OCI-LY7 (cell line): ENCODE measurements at places on chromosomes 2 and 18.

DNA sequence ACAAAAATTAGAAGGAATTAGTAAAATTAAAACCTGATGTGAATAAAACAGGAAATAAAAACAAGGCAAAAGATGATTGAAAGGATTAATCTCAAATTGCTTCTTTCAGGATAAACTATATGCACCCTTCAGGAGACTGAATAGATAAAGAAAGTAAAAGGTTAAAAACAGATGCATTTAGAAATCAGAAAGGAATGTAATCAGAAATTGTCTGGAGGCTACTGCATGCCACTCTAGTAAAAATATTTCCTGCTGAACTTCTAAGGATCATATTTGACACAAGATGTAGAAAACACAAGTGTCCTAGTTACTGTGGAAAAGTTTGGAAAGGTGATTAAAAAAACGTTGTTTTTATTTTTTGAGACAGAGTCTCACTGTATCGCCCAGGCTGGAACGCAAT lies 16.2 kb downstream of the CHCHD5 start:
- DNase-seq: no peak

GRCh38 chr18:80046961-80047541 lies 12.8 kb downstream of the RBFA start:
- no peak for DNase-seq

DNA sequence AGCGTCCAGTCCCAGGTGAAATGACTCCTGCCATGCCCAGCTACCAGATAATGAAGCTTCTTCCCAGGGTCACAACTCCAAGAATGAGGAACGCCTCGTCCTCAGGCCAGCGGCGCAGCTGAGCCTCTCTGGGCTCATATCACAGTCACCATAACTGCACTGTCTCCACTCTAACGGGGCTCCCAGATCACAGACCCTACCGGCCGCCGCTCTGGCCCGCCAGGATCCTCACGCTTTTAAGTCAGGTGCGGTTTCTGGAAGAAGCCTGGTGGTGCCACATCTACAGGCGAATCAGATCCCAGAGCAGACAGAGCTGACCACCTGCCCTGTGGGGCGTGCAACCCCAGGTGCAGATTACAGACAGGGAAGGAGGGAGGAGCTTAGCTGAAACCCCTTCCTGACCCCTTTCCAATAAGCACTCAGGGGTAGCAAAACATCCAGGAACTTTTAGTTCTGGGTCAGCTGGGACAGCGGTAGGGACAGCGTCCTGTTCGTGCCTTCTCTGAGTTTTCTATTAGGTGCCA lies 3.7 kb upstream of the ACKR3 start:
- peak; percentile 41 for DNase-seq

- DNase-seq: no peak
Measured at GRCh38 chr18:79578396-79579260, 101.0 kb upstream of the CTDP1 start.

- DNase-seq: peak; percentile 56
Measured at GRCh38 chr2:216109962-216110614, 940 bp downstream of the XRCC5 start.

- no peak for DNase-seq
Measured at GRCh38 chr2:157258520-157259326, 1.2 kb downstream of the GALNT5 start.

DNA sequence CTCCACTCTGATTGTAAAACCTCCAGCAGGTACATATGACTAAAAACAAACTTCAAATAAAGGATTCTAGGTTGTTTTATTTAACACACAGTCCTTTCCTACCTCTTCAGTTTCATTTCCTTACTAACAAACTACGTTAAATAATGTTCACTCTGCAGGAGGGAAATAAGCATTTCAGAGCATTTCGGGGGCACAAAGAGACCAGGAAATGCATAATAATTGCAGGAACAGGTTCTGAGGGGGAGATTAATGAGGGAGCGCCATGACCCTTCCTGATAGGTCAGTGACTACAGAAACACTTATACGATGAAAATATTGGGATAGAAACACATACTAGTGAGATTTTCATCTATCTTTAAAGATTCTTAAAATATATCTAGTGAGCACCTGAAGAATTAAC lies 416.6 kb downstream of the NRXN1 start:
- no peak for DNase-seq

DNA sequence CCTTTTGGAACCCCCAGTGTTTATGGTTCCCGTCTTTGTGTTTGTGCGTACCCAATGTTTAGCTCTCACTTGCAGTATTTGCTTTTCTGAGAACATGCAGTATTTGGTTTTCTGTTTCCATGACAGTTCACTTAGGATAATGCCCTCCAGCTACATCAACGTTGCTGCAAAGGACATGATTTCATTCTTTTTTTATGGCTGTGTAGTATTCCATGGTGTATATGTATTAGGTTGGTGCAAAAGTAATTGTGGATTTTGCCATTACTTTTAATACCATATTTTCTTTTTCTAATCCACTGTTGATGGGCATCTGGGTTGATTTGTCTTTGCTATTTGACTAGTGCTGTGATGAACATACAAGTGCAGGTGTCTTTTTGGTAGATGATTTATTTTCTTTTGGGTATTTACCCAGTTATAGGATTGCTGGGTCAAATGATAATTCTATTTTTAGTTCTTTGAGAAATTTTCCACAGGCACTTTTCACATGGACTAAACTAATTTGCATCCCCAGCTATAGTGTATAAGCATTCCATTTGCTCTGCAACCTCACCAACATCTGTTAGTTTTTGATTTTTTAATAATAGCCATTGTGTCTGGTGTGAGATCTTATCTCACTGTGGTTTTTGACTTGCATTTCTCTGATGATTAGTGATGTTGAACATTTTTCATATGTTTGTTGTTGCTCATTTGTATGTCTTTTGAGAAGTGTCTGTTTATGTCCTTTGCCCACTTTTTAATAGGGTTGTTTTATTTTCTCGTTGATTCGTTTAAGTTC lies 63.6 kb downstream of the CERS6 start:
- DNase-seq: no peak

DNA sequence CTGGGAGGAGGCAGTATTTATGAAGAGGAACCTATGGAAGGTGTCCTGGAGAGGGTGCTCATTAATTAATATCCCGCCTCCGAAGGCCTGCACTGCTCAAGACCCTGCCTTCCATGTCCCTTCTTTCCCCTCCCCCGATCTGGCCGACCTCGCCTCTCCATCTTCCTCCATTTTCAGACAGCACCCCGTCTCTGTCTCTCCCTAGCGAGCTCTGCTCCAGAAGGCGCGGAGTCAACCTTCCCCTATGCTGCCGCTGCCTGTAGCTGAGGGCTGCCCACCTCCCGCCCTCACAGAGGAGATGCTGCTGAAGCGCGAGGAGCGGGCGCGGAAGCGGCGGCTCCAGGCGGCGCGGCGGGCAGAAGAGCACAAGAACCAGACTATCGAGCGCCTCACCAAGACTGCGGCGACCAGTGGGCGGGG lies 1.1 kb upstream of the WBP1 start:
- no peak for DNase-seq

GRCh38 chr18:74479486-74480148 lies 16.5 kb upstream of the CNDP2 start:
- DNase-seq: no peak

DNA sequence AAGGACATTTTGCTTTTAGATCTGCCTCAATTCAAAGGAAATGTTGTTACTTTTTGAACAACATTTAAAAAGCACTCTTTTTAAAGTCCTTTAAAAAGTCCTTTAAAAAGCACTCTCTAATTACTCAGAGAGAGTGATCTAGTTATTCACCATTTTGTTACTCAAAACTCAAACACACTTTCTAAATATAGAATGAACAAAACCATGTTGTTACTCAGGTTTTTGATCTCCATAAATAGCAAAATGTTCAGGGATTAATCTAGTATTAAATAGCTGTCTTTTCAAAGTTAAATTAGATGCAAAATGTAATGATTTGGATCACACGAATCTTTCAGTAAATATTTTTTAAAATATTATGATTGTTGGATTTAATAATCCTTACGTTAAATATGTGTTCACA lies 143.5 kb upstream of the BOD1L2 start:
- DNase-seq: no peak

GRCh38 chr2:45283764-45284620 lies 274.7 kb upstream of the SIX2 start:
- no peak for DNase-seq

- DNase-seq: no peak
Measured at GRCh38 chr2:66455490-66455889, 20.6 kb downstream of the MEIS1 start.

- DNase-seq: no peak
Measured at GRCh38 chr2:215816424-215816823, 196.9 kb downstream of the MREG start.

- no peak for DNase-seq
Measured at GRCh38 chr2:3986063-3986462, 282.7 kb downstream of the DCDC2C start.

GRCh38 chr2:233643128-233643527 lies 6.9 kb downstream of the UGT1A10 start:
- DNase-seq: peak; percentile 36

- DNase-seq: no peak
Measured at GRCh38 chr18:6057604-6058003, 162.3 kb upstream of the TMEM200C start.

- no peak for DNase-seq
Measured at GRCh38 chr2:100121124-100121718, 21.2 kb downstream of the AFF3 start.

DNA sequence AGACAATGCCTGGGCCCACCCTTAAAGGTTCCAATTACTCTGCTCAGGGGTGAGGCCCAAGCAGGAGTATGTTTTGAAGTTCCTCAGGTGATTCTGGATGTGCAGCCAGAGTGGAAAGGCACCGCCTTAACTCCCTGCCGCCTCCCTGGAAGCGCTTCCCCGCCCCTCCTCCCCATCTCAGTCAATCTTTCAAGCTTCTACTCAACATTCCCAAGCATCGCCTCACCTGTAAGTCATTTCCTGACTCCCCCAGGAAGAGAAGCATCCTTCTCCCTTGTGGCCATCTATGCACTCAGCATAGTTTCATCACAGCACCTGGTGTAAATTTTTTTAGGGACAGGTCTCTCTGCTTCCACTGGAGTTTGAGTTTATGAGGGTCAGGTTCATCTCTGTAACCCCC lies 67.5 kb downstream of the MYL12B start:
- DNase-seq: no peak

- DNase-seq: no peak
Measured at GRCh38 chr2:131076707-131077106, 16.6 kb downstream of the FAM168B start.

DNA sequence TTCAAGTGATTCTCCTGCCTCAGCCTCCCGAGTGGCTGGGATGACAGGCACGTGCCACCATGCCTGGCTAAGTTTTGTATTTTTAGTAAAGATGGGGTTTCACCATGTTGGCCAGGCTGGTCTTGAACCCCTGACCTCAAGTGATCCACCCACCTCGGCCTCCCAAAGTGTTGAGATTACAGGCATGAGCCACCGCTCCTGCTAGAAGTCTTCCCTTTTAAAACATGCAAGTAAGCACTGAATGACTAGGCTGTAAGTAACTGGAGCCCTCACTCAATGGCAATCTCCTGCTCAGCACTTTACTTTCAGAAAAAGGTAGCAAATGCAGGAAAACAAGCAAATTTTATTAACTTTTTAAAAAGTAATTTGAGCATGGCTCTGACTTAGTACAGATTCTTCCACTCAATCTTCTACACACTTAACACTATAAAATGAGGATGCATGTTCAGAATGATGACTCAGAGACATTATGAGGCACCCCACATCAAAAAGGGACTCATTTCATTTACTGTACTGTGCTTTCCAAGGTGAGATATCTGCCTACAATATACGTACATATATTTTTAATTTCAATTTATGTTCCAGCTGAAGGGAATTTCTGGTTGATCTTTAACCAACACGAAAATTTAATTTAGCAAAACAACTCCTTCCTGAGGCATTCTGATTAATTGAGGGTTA lies 6.6 kb upstream of the NCK2 start:
- no peak for DNase-seq

DNA sequence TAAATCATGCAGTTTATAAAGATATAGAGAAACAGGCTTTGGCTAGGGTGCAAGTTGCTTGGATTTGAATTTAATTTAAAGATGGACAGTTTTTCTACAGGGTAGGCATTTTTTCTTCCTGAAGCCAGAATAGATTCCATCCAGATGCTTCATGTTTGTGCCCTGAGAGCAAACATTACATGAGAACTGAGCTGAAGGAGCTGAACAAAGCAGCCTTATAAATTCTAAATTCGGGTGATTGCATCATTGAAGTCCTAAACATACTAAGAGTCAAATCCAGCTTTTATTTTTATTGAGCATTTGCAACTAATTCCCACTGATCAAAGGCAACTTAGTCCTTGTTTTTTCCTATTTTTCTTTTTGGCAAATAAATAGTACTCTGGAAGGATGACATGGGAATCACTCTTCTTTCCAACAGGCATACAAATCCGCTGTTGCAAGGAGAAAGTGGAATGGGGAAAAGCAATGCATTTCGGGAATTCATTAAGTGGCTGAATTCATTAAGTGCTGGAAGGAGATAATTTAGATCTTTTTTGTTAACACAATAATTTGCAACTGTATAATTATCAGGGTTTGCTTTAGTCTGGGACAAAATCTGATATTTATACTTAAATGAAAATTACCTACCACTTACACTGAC lies 828.0 kb downstream of the SLC4A3 start:
- DNase-seq: no peak

- DNase-seq: peak; percentile 56
Measured at GRCh38 chr18:76709659-76710645, 112.4 kb upstream of the ZNF236 start.

DNA sequence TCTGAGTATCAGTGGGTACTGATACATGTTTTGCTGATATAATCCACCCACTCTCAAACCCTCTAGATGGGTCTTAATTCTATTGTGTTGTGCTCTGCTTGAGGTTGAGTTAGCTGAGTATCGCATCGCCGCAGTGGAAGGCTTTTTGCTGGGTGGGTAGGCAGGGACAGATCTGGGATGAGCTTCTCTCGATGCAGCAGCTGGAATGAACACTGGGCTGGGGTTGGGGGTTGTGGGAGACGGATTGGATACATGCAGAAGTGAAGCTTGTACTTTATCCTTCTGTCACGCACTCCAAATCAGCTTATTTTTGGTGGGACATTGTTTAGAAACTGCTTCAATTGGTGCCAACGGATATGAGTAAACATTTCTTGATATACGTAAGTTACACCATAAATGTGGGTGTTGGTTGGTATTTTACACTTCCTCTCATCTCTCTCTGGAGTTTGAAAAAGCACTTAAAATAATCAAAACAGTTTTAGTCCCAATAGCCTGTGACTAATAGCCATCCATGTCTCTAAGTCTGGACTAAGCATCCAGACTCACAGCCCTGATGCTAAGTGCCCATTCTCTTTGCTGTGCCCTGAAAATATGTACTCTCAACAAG lies 107.1 kb downstream of the POLE4 start:
- no peak for DNase-seq

DNA sequence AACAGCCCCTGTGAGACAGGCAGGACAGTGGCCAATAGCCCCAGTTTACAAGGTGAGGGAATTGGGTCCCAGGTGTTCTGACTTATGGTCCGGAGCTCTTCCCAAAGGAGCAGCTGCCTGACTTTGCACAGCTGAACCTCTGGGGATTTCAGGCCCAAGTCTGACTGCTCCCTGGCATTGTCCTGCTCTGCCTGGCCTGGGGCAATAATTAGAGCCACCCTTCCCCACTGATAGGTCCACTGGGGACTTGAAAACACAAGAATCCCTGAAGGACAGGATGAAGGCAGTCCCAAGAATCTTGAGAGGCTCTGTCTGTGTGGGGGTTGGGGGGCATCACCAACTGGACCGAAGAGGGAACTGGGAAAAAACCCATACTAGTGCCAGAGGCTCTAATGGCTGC lies 3.7 kb upstream of the FEV start:
- DNase-seq: no peak

- DNase-seq: peak; percentile 99
Measured at GRCh38 chr2:8583400-8584173, 98.3 kb upstream of the ID2 start.
